Dermis blood vessel endothelial cell (primary cell): ENCODE measurements at places on chromosomes 16 and 17. TPM values are rescaled to one million over a fixed set of nuclear protein-coding genes. Genes with fewer than 3 reads are reported as not detected.

Gene IRX5
- total RNA-seq: 0.51 and 0.79 TPM in 2 replicates

Gene HID1
- total RNA-seq: 53.8 and 65.1 TPM in 2 replicates

Gene IL17C
- total RNA-seq: not detected in 2 replicates

Gene GLP2R
- total RNA-seq: 0.17 TPM in 1 of 2 replicates, not detected in the other

Gene NTN1
- total RNA-seq: 0.68 and 0.84 TPM in 2 replicates

Gene ITGAD
- not detected in 2 replicates for total RNA-seq

Gene CACNG1
- total RNA-seq: not detected in 2 replicates

Gene KRT38
- total RNA-seq: not detected in 2 replicates

Gene EMP2
- total RNA-seq: 43.7 and 67.6 TPM in 2 replicates

Gene SYNGR3
- total RNA-seq: 1.6 and 2.4 TPM in 2 replicates

Gene TBC1D3D
- total RNA-seq: 0.65 TPM in 1 of 2 replicates, not detected in the other

Gene C1QTNF8
- not detected in 2 replicates for total RNA-seq

Gene GCSH
- 9.2 and 29.8 TPM in 2 replicates for total RNA-seq

Gene NHLRC4
- total RNA-seq: 1.9 and 2.7 TPM in 2 replicates

Gene LGALS9B
- total RNA-seq: not detected in 2 replicates

Gene HOXB9
- 0.47 and 1.0 TPM in 2 replicates for total RNA-seq

Gene ST6GALNAC1
- not detected in 2 replicates for total RNA-seq

Gene SEPTIN1
- not detected in 2 replicates for total RNA-seq

Gene EFNB3
- total RNA-seq: 0.14 and 0.51 TPM in 2 replicates

Gene CHCT1
- not detected in 2 replicates for total RNA-seq

Gene CLEC19A
- not detected in 2 replicates for total RNA-seq

Gene PRRT2
- 0.68 TPM in 1 of 2 replicates, not detected in the other for total RNA-seq

Gene TP53TG3B
- not detected in 2 replicates for total RNA-seq

Gene FA2H
- total RNA-seq: not detected in 2 replicates

Gene HOXB4
- 2.7 and 3.2 TPM in 2 replicates for total RNA-seq

Gene SLX1A
- 44.0 and 72.8 TPM in 2 replicates for total RNA-seq

Gene CCL7
- total RNA-seq: 0.23 TPM in 1 of 2 replicates, not detected in the other

Gene FOXL1
- total RNA-seq: 0.68 and 2.2 TPM in 2 replicates

Gene RNFT1
- total RNA-seq: 18.2 and 18.9 TPM in 2 replicates

Gene PRCD
- 0.19 and 0.68 TPM in 2 replicates for total RNA-seq

Gene TEKT3
- total RNA-seq: not detected in 2 replicates

Gene TSNAXIP1
- 0.47 and 0.85 TPM in 2 replicates for total RNA-seq

Gene ZSCAN10
- total RNA-seq: not detected in 2 replicates

Gene FAM20A
- total RNA-seq: not detected in 2 replicates

Gene UBALD2
- total RNA-seq: 3.2 and 10.4 TPM in 2 replicates

Gene LPO
- under 0.01 TPM in 1 of 2 replicates, not detected in the other for total RNA-seq

Gene TM4SF5
- total RNA-seq: not detected in 2 replicates

Gene SKA2
- total RNA-seq: 51.9 and 89.9 TPM in 2 replicates

Gene MYH8
- total RNA-seq: not detected in 2 replicates

Gene C16orf46
- 0.23 and 0.51 TPM in 2 replicates for total RNA-seq

Gene GNG13
- total RNA-seq: not detected in 2 replicates

Gene SERPINF2
- 0.05 and 0.17 TPM in 2 replicates for total RNA-seq

Gene SRCIN1
- under 0.01 and 0.14 TPM in 2 replicates for total RNA-seq

Gene TEX19
- 0.05 TPM in 1 of 2 replicates, not detected in the other for total RNA-seq

Gene NDUFAF8
- 18.4 and 26.9 TPM in 2 replicates for total RNA-seq

Gene CRYBA1
- total RNA-seq: not detected in 2 replicates

Gene KRTAP16-1
- 0.05 TPM in 1 of 2 replicates, not detected in the other for total RNA-seq

Gene CTF1
- total RNA-seq: 0.17 and 0.70 TPM in 2 replicates

Gene EVI2B
- total RNA-seq: under 0.01 and 0.19 TPM in 2 replicates

Gene STUB1
- total RNA-seq: 93.9 and 94.1 TPM in 2 replicates

Gene SLC5A11
- total RNA-seq: 0.05 and 0.17 TPM in 2 replicates

Gene SEC14L5
- 0.14 TPM in 1 of 2 replicates, not detected in the other for total RNA-seq

Gene DLX4
- total RNA-seq: not detected in 2 replicates

Gene CDH11
- total RNA-seq: 4.9 and 20.0 TPM in 2 replicates

Gene ACSM2B
- 0.19 and 0.34 TPM in 2 replicates for total RNA-seq

Gene PSMC3IP
- 4.9 and 5.5 TPM in 2 replicates for total RNA-seq

Gene KRT25
- total RNA-seq: not detected in 2 replicates
